Naive thymus-derived CD4-positive, alpha-beta T cell (primary cell): ENCODE measurements at places on chromosomes 6 and 20.

DNA sequence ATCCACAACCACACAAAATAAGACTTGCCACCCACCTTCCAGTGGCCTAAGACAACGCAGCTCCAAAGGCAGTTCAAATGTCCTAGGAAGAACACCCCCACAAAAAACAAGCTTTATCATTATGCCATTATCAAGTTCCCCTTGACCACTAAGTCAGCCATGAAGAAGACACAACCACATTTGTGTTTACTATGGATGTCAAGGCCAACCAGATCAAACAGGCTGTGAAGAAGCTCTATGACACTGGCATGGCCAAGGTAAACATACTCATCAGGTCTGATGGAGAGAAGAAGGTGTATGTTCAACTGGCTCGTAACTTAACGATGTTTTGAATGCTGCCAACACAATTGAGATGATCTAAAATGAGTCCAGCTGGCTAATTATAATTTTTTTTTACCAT is 26.1 kb downstream of the SEC63 start:
- DNase-seq, result no peak

DNA sequence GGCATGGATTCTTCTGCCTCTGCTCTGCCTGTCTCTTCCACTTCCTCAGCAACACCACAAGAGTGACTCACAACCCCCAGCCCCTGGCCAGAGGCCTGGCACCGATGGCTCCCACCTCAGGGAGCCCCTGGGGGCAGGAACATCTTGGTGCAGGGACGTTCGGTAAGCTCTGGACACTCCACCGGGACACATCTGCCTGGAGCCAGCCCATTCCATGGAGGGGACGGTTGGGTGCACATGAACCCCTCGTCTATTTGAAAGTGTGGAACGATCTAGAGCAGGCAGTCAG is 246.5 kb downstream of the ERMARD start:
- DNase-seq, result no peak

- DNase-seq, result no peak
Observed at GRCh38 chr6:153980171-153980570, 58.9 kb upstream of the OPRM1 start.

DNA sequence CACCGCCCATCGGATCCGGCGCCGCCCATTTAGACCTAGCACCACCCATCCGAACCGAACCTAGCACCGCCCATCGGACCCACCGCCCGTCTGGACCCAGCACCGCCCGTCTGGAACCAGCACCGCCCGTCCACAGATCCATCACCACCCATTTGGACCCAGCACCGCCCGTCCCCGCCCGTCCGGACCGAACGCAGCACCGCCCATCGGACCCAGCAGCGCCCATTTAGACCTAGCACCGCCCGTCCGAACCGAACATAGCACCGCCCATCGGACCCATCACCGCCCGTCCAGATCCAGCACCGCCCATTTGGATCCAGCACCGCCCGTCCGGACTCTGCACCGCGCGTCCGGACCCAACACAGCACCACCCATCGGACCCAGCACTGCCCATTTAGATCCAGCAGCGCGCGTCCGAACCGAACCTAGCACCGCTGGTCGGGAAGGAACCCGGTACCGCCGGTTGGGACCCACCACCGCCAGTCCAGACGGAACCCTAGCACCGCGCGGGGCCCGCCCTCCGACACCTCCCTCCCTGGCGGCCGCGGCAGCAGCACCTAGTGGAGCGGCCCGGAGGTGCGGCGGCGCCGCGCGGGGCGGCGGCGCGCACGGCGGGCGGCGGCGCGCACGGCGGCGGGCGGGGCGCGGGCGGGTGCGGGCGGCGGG is 348 bp upstream of the AFDN start:
- peak; percentile 62 for DNase-seq

GRCh38 chr20:4549711-4550259 is 171.9 kb upstream of the PRND start:
- no peak for DNase-seq

DNA sequence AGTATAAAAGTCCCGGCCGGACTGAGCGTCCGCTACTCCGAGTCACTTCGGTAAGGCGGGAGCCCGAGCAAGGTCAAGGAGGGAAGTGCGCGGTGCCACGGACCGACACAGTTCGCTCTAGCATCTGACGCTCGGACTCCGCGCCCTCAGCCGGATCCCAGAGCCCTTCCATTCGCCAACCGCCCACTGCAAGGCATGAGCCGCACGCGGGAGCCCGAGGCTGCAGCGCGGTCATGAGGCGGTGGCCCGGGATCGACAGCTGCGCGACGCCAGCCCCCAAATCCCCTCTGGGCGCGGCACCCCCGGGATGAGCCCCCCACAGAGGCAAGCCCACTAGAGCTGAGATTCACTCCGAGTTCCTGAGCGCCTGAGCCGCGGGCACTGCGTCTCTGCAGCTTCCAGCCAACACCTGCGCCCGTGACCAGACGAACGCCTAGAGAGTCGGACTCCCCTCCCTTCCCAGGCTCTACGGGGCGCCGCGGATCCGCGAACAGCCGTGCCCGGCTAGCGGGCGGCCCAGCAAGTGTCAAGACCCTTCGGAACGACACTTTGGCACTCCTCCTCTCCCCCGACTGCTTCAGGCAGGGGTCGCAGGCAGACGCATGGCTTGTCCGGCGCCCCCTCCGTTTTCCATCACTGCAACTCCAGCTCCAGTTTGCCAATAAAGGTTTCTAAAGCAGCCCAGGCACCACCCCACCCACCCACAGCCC is 725 bp upstream of the ISM1 start:
- peak; percentile 12 for DNase-seq

DNA sequence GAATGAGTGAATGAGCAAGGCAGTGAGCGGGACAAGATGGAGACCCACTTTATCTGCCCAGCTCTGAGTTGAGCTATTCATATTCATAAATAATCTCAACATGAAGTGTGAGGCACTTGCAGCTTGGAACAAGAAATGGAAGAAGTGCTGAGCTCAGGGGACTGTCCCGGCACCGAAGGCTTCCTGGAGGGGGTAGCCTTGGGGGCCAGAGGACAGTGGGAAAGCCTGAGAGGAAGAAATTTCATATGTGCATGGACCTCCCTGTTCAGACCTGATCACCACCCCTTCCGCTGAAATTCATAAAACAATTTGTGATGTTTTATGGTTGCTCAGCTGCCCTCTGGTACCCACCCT is 103.2 kb downstream of the TOX2 start:
- no peak for DNase-seq
